ENCODE measurements at places on chromosomes 5 and 9.

DNA sequence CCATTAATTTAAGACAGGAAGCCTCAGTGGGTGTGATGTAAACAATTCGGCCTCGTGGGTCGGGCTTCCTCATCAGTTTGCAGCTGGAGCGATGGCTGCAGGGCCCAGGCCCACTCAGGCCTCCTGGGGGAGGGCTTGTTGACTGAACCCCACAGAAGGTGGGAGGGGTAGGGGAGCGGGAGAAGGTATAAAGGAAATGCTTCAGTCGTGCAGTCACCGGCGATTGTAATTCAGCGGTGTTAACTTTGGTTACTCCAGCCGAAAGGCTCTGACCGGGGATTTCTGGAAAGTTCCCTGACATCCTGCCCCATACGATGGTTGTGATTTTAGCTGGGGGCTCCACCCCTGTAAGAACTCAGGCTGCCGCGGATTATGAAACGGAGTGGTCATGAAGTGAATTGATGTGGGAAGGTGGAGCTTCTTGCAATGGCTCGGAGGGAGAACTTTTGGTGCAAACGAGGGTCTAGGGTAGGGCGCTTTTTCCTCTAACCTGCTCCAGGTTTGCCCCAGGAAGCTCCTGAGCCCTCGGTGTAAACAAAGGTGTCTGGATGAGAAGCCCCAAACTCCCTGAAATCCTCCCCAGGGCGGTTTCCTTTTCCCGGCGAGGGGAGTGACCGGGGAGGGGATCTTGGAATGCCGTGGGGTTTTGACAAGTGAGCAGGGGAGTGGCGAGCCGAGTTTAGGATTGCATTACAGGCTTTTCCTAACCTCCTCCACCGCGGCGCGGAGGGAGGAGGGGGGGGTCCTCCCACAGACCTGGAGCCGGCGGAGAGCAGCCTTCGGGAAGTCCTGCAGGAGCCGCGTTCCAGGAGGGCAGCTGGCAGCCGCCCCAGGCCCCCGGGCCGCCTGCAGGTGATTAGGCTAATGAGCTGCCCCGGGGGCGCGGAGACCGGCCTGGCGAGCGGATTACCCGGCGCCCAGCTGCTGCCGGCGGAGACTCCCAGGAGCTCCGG, 215.5 kb downstream of the PDZD2 start:
- no peak for DNase-seq

GRCh38 chr5:130627145-130627544, 537.9 kb downstream of the HINT1 start:
- no peak for DNase-seq

GRCh38 chr5:102863764-102864560, 108.9 kb downstream of the PAM start:
- DNase-seq, result no peak

- no peak for DNase-seq
Measured at GRCh38 chr5:180338001-180338707, 15.0 kb downstream of the GFPT2 start.

DNA sequence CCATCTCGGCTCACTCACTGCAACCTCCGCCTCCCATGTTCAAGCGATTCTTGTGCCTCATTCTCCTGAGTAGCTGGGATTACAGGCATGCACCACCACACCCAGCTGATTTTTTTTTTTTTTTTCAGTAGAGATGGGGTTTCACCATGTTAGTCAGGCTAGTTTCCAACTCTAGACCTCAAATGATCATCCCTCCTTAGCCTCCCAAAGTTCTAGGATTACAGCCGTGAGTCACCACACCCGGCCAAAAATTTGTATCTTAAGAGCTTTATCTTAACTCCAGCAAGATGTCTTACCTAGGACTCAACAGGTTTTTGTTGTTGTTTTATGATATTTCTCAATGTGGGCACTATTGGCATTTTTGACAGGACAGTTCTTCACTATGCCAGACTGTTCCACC, 27.9 kb downstream of the LYRM7 start:
- DNase-seq, result no peak

DNA sequence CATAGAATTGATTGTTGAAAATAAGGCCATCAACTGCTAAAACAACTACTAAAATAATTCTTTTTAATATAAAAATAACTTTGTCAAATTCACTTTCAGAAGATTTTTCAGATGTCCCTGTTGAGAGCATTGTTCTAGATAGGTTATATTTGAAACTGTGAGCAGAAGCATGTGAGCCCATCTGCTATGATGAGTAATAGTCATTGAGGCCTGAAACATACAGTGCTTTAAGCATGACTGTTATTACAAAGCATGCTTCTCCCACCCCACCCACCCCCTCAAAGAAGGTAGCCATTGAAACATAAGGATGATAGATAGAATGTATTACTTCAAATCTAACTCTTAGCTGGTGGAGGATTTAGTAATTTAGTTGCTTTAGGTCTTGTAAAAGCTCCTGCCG, 86.0 kb downstream of the UHRF2 start:
- DNase-seq, result no peak
